NCI-H2029 treated with DMSO at 0.1 percent for 48 hours (cell line): ENCODE measurements at places on chromosomes 6 and 20.

DNA sequence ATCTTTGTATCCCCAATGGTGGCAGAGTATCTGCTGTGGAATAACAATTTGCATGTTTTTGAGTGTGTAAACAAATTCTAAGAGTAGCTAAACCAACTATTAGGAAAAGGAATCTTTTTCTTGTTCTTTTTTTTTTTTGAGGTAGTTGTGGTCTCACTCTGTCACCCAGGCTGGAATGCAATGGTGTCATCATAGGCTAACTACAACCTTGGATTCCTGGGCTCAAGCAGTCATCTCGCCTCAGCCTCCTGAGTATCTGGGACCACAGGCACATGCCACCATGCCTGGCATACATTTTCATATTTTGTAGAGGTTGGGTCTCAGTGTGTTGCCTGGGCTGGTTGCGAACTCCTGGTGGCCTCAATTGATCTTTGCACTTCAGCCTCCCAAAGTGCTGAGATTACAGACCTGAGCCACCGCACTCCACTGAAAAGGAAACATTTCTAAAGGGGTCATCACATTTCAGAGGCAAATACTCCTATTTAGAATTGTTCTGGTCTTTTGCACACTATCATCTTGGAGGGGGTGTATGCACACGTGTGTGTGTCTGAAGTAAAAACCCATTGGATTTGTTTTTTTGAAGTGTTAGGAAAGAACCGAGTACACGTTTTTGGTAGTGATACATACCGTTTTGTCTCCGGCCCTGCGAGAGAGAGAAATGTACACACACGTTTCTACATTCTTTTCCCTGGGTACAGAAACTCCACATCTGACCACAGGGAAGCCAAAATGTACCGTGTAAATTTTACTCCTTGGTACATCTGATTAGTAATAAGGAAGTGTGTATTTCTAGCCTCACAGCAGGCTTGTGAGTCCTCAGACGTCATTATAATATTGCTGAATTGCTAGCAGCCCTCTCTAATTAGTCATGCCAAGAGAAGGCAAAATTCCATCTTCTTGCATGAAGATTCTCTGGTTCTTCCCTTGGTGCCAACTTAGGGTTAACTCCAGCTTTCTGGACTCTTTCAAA, 183.6 kb downstream of the JARID2 start:
- DNase-seq, result no peak

DNA sequence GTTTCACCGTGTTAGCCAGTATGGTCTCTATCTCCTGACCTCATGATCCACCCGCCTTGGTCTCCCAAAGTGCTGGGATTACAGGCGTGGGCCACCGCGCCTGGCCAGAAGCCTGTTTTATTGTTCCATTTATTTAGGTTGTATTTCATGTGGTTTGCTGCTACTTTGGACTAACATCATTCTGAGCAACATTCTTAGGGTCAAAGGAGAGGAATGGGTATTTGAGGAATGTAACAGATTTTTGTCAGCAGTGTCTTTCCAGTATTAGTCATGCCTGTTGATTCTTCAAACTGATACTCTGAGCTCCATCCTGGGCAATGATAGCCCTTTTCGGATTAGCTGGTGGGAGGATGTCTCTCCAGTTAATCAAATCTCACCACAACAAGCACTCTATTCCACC, 213.0 kb upstream of the CITED2 start:
- no peak for DNase-seq

DNA sequence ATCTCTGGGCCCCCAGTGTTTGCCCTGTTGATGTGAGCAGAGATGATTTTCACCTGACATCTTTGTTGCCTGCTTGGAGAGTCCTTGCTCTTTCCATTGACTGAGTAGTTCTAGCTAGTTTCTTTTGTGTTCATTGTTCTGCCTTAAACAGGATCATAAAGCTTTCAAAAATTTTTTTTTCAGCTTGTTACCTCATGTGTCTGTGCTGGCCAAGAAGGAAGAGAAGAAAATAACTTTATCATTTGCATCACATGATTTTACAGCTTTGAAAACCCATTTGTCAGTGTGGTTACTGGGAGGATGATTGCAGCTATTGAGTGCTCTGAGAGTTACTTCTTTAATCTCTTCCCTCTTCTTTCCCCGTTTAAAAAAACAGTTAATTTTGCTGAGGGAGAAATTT, 16.0 kb downstream of the FOXO3 start:
- no peak for DNase-seq

- no peak for DNase-seq
These were observed 73.2 kb upstream of the CNKSR3 start for GRCh38 chr6:154583546-154584188.

DNA sequence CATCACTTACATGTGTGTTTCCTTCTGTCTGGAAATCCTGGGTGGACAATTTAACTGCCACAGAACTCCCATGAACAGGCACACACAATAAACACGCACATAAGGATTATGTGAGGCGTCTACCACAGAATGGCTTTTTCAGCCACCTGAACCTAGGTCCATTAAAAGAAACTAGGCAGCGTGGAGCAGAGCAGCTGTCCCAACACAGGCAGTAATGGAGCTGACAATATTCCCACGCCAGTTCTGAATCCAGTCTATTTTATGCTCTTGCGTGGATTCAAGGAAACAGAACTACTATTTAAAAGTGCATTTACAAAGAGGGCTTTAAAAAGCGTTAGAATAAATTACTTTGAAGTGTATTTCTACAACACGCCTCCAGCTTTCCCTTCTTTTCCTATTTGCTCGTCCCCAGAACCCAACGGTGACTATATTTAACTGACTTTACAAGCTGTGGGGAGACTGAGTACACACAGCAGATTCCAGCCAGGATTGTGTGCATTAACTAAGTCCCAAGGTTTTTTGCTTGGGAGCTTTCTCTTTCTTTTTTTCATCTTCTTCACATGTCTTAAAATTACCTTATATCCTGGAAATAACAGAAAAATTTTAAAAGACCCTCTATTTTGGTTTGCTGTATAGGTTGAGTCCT, 95.9 kb downstream of the GMDS start:
- DNase-seq, result no peak

GRCh38 chr6:168411130-168411529, 29.9 kb upstream of the SMOC2 start:
- DNase-seq, result no peak

DNA sequence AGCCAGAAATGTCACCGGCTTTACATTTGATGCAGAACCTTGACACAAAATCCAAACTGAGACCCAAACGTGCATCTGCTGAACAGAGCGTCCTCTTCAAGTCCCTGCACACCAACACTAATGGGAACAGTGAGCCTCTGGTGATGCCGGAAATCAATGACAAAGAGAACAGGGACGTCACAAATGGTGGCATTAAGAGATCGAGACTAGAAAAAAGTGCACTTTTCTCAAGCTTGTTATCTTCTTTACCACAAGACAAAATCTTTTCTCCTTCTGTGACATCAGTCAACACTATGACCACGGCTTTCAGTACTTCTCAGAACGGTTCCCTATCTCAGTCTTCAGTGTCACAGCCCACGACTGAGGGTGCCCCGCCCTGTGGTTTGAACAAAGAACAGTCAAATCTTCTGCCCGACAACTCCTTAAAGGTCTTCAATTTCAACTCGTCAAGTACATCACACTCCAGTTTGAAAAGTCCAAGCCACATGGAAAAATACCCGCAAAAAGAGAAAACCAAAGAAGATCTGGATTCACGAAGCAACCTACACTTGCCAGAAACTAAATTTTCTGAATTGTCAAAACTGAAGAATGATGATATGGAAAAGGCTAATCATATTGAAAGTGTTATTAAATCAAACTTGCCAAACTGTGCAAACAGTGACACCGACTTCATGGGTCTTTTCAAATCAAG, 108.4 kb downstream of the RTN4IP1 start:
- DNase-seq, result no peak

DNA sequence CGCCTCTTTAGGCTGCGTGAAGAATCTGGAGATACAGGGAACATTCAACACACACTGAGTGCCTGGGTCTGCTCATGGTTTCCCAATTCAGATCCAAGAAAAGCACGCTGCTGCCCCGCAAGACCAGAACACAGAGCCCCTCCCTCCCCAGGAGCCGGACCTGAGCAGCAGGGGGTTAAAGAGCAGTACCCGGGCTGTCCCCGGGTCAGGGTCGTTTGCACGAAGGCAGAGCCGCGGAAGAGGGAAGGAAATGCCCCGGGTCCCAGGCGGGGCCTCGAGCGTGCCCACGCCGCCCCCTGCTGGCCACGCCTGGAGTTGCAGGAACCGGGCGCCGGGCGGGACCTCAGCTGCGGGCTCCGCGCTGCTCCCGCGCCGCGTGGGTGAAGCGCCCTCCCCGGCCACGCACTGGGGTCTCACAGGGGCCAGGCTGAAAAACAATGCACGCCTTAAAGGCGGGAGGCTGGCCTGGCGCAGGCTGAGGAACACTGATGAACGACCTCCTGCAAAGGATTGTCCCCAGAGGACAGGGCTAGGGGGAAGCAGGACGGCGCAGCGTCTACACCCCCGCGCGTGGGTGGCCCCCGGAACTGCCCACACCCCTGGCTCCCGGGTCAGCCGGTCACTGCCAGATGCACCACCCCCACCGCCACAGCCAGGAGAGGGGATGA, 48.9 kb downstream of the ANKRD60 start:
- DNase-seq, result no peak

- no peak for DNase-seq
These were observed 6.6 kb downstream of the UFL1 start for GRCh38 chr6:96528193-96528592.

DNA sequence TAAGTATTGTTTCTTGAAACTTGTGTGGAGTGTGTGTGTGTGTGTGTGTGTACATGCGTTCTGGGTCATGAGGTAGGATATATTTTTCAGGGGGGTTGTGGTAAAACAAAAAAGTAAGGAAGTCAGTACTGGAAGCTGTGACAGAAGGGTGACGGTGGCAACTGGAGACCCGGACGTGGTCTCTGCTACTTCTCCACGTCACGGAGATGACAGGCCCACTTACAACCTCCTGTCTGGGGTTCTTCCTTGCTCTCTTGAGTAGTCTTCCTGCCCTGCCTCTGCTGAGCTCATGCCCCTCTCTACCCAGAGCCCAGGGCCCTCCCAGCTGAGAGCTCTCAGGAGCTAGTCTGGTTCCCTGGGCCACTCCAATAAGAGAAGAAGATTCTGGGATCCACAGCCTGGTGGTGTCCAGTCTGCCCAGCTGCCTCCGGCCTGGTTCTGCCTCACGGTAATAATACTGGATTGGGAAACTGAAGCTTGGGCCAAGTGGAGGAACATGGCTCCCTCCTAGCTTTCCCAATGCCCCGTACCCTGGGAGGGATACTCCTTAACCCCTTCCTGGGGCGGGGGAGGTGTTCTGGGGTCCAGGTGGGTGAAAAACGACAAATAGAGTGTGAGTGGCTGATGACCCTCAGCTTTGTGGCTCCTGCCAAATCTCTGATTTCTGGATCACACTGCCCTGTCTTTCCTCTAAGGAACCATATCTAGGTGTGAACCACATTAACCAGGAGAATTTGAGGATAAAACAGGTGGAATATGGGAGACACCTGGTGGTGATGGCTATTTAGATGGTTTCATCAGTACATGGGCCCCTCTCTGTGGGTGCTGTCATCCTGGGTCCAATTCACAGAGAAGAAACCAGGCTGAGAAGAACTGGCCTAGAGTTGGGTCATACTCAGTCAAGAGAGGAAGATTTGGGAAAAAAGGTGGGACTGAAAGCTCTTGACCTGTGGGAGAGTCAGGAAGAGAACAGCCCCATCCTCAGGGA, 27.2 kb downstream of the VEGFA start:
- no peak for DNase-seq
